ENCODE measurements at places on chromosomes 13 and 19. TPM values are rescaled to one million over a fixed set of nuclear protein-coding genes. Genes with fewer than 3 reads are reported as not detected.

Gene GNA15
- total RNA-seq = 3.9 TPM

Gene INSR
- 1.2 TPM for total RNA-seq

Gene KLF5
- 1.8 TPM for total RNA-seq

GRCh38 chr13:51942189-51942588, 69.1 kb downstream of the ATP7B start:
- DNase-seq = no peak

- DNase-seq = no peak
These were observed 1.5 kb downstream of the ENOX1 start for GRCh38 chr13:43785261-43785649.
